ENCODE measurements at places on chromosomes 7 and 10.

- DNase-seq = no peak
These were observed 22.6 kb downstream of the HERC4 start for GRCh38 chr10:68052463-68052862.

DNA sequence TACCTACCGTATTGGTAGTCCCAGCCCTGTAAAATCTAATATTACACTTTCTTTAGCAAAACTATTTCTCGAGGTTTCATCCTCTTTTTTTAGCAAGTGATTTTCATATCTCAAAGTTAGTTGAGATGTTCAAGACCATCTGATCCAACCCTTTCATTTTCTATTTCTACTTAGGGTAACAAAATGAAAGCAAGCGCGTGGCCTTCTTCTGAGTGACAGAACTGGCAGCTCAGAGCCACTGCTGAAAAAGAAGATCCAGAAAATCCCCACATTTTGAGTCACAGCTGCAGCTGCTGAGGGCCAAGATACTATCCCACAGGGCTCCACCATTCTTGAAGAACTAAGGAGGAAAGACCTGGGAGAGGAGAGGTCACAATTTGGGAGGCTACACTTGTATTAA lies 24.8 kb upstream of the ZNF800 start:
- DNase-seq = no peak

DNA sequence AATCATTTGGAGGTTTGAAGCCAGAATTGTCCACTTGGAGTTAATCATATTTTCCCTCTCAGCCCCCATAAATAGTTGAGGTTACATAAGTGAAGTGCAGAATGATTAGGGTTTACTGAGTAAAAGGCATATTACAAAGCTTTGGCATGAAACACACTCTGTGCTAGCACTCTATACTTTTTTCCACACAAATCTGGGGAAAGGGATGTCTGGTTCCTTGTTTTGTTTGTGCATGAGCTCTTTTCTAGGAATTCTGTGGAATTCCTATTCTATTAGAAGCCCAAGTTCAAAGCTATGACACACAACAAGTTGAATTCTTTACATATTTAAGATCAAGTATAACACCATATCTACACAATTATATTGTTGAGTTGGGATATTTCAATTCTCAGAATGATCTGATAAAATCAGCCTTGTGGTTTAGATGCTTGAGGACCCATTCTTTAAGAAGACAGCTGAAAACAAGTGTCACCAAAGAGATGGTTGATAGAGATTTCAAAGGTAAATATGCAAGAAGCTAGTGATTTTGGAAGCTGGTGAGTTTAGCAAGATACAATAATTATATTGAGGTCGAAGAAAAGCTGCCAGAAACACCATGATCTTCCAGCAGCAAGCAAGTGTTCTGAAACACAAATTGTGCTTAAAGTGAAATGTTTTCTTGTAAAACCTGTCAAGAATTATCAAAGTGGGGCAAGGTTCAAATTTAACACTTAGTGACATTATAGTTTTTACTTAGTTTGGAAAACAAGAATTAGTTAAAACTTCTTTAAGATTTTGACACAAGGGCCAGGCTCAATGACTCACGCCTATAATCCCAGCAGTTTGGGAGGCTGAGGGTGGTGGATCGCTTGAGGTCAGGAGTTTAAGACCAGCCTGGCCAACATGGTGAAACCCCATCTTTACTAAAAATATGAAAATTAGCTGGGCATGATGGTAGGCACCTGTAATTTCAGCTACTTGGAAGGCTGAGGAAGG lies 122.6 kb downstream of the INHBA start:
- no peak for DNase-seq

- DNase-seq = peak; percentile 74
These were observed 73.3 kb upstream of the NFE2L3 start for GRCh38 chr7:26078437-26079336.

GRCh38 chr7:69847921-69848612 lies 249.8 kb downstream of the AUTS2 start:
- no peak for DNase-seq

DNA sequence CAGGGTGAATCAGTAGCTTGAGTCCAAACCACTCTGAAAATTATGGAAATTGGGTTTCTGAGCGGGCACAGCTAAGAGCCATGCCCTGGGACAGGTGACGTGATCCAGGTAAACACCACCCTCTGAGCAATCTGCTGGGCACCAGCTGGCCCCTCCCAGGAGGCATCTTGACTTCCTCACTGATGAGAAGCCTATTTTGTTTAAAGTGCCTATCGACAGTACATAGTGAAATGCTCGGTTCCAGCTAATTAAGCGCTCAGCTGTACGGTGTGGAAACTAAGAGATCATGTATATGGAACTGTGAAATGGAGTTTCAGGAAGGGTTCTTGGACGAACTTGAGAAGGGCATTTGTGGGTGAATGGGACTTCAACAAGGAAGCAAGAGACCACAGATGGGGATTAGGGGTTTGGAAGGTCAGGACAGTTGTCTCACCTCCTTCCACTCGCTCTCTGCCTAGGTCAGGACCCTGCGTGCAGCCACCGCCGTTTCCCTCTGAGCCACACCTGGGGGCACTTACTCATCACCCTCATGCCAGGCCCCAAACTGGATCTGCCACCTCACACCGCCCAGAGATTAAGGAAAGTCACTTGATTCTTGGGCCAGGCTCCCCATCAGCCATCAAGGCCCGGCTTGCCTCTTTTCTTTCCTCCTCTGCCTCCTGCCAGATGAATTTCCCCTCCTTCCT lies 3.2 kb downstream of the ITPRIP start:
- no peak for DNase-seq

- DNase-seq = no peak
These were observed 1334.9 kb upstream of the CELF2 start for GRCh38 chr10:9682802-9683201.

DNA sequence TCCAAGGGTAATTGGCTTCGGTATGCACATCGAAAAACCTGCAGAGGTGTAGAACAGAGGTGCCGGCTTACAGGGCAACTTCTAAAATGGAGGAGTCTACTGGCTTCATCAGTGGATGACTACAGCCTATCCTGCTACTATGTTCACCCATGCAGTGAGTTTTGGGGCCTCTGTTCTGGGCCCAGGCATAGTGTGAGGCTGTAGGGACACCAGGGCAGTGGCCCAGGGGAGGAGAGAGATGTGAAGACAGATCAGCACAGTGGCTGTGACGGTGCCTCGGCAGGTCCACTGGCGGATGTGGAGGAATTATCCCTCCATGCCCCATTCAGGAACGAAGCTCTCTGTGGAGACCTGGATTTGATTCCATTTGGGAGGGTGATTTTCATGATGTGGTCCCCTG lies 235.3 kb upstream of the MKI67 start:
- no peak for DNase-seq

DNA sequence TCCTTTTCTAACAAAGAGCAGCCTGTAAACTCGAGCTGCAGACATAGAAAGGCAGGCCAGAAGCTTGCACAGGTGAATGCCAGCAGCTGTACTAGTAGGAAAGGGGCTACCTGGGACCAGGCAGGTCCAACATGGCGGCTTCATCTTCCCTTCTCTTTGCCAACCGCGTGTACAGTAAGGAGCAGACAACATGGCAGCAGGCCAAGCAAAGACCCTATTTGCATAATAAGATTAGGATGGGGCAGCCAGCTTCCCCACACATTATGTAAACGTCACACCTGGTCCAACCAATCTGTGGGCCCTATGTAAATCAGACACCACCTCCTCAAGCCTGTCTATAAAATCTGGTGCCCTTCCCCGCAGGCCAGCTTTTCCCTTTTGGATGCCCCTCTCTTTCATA lies 1186.5 kb upstream of the AUTS2 start:
- DNase-seq = no peak

- no peak for DNase-seq
These were observed 107.3 kb downstream of the AHR start for GRCh38 chr7:17405786-17406185.

Data from hematopoietic multipotent progenitor cell treated with erythropoietin and hydrocortisone succinate and interleukin-3 and kit ligand, for 8 days (in vitro differentiated cells).